ENCODE measurements at places on chromosomes 5 and 9.

GRCh38 chr5:41156739-41157138 lies 56.6 kb downstream of the C6 start:
- no peak for DNase-seq

DNA sequence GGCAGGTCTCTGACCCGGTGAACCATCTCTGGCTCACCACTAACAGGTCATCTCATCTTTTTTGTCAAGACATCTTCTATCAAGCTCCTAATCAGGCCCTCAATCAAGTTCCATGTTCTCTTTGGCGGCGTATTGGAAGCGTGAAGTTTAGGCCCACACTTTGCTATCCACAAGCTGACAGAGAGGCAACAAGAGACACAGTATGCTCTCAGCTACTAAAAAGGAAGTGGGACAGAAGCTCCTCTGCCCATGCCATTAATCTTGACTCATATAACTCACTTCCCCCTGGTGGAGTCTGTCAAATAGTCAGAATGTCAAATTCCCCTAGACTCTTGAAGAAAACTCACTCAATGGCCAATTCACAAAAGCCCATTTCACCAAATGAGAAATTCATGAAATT lies 77.6 kb upstream of the TMC1 start:
- no peak for DNase-seq

GRCh38 chr9:7542693-7543092 lies 256.9 kb downstream of the DMAC1 start:
- no peak for DNase-seq

GRCh38 chr5:145834554-145834916 lies 607 bp downstream of the PRELID2 start:
- no peak for DNase-seq

DNA sequence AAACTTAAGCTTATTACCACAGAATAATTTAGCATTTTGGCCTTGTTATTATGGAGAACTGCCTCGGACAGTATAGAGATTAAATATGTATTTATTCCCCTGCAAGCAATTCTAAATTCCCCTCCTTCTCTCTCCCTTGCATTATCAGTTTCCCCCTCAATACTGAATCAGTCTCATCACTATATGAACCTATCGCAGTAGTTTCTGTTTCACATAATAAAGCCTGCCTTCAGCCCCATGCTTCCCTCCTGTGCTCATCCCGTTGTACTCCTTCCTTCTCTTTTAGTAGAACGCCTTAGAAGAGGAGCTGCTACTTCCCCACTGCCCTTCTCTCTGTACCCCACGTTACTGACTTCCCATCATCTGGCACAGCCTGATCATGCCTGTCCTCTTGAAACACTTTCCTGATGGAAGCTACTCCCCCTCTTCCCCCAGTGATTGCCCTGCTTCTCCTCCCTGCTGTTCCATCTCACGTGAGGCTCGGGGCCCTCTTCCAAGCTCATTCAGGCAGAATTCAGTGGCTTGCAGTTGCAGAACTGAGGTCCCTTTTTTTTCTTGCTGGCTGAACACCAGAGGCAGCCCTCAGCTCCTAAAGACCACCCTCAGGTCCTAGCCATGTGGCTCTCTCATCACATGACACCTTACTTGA lies 93.4 kb downstream of the PPIC start:
- DNase-seq, result no peak

DNA sequence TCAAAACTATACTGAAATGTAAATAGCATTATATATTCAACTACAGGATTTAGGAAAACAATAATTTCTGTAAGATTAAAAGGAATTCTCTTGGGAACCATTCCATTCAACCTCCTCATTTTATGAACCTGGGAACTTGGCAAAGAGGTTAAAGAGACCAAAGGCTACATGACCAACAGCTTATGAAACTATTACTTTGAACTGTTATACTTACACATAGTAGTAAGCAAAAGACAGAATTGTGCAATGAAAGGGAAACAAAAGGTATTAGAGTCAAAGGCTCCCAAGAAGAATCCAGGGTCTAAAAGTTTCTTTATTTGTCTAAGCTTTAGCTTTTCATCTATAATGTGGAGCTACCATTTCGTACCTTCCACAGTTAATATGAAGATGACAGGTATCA lies 7.2 kb downstream of the C9orf72 start:
- DNase-seq, result no peak

- no peak for DNase-seq
These were observed 244.4 kb upstream of the ADRA1B start for GRCh38 chr5:159671886-159672285.

DNA sequence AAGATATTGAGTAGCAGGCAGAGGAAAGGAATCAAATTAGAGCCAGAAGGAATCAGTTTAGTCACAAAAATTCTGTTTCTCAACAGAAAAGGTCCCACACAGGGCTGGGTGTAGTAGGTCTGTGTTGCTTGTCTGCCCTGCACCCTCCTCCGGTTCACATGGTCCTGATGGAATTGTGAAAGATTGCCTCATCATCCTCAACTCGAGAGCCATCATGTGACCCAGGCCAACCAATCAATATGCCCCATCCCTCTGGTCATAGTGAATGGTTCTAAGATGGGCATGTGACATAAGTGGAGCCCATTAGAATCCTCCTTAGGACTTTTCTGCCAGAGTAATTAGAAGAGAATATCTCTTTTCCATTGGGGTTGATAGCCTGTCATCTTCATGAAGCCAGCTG lies 56.7 kb upstream of the RAD23B start:
- DNase-seq, result no peak
